ENCODE measurements at places on chromosomes 7 and 10. TPM values are rescaled to one million over a fixed set of nuclear protein-coding genes. Genes with fewer than 3 reads are reported as not detected.

The TAS2R4 gene
- 1.2 TPM for total RNA-seq

The ZNF212 gene
- total RNA-seq: 12.7 TPM

The HOGA1 gene
- 0.25 TPM for total RNA-seq

The SUN3 gene
- total RNA-seq: 2.7 TPM

The SPDYE9 gene
- total RNA-seq: not detected

The ANXA7 gene
- 86.6 TPM for total RNA-seq

The SUMF2 gene
- 107 TPM for total RNA-seq
